ENCODE measurements at places on chromosomes 12 and 14. TPM values are rescaled to one million over a fixed set of nuclear protein-coding genes. Genes with fewer than 3 reads are reported as not detected.

DNA sequence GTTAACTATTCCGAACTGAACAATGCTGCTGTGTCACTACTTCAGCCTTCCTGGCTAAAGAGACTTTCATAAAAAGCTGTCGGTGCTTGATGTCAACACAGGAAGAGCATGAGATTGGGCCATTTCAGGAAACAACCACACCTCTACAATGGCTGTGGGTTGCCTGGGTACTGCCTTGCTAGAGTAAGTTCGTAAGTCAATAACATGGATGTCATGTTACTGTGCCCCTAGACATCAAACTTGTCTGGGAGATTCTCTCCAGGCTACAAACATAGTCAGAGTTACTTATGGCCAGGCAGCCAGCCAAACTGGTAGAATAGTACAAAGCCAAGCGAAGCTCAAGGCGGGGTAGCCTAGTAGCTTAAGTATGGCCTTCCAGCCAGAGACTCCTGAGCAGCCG, 23.1 kb downstream of the MAX start:
- H3K4me1 ChIP-seq, result no peaks in the 10 kb centered on the region
- no peak for DNase-seq
- no peak overlapping the region for H3K4me3 ChIP-seq
- H3K27me3 ChIP-seq, result no peaks in the 10 kb centered on the region
- H3K27ac ChIP-seq, result no peak overlapping the region
- H3K36me3 ChIP-seq, result no peaks in the 10 kb centered on the region

PNP gene
- 46.2 TPM for total RNA-seq

DNA sequence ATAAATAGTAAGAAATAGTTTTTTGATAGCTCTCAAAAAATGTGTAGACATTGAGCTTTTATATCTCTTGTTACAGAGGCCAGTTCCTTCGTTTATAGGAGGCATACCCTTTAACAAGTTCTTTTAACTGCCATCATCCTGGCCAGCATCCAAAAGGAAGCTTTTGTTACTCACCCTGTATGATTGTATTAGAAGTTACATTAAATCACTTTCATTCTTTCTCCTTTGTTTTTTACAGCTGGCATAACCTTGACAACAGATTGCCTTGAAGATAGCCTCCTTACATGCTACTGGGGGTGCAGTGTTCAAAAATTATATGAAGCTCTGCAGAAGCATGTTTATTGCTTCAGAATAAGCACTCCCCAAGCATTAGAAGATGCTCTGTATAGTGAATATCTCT, 20.1 kb downstream of the CGRRF1 start:
- no peak for DNase-seq
- no peaks in the 10 kb centered on the region for H3K4me1 ChIP-seq
- no peaks in the 10 kb centered on the region for H3K27me3 ChIP-seq
- H3K36me3 ChIP-seq, result peaks cover 2% of the 10 kb centered on the region

- no peak overlapping the region for H3K4me3 ChIP-seq
- DNase-seq, result no peak
- no peaks in the 10 kb centered on the region for H3K36me3 ChIP-seq
- H3K4me1 ChIP-seq, result no peaks in the 10 kb centered on the region
- H3K27ac ChIP-seq, result no peak overlapping the region
These were observed 155.6 kb downstream of the ETV6 start for GRCh38 chr12:11805043-11805442.

GPR162 gene
- total RNA-seq, result 16.6 TPM

- no peak for DNase-seq
- no peak overlapping the region for H3K4me3 ChIP-seq
- peaks cover 3% of the 10 kb centered on the region for H3K4me1 ChIP-seq
- no peaks in the 10 kb centered on the region for H3K27me3 ChIP-seq
- no peak overlapping the region for H3K27ac ChIP-seq
These were observed 288.4 kb downstream of the NUAK1 start for GRCh38 chr12:105850103-105850968.

DNA sequence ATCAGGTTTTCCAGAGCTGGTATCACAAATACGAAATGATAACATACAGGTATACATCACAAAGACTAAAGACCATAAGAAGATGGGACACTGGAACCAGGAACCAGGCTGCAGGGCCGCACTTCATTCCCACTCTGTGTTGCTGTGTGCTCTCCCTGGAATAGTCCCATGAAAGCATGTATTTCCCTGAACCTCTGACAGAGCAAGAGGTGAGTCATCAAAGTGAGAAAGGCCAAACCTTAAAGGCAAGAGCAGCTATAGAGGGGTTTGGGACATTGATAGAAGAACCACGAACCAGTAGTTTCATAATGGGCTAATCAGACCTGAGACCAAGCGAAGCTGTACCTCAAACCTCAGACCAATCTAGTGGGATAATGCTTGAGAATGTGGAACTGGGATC, 283.0 kb upstream of the PRKD1 start:
- no peak overlapping the region for H3K27ac ChIP-seq
- H3K4me3 ChIP-seq, result no peak overlapping the region
- no peaks in the 10 kb centered on the region for H3K4me1 ChIP-seq
- no peaks in the 10 kb centered on the region for H3K27me3 ChIP-seq

DNA sequence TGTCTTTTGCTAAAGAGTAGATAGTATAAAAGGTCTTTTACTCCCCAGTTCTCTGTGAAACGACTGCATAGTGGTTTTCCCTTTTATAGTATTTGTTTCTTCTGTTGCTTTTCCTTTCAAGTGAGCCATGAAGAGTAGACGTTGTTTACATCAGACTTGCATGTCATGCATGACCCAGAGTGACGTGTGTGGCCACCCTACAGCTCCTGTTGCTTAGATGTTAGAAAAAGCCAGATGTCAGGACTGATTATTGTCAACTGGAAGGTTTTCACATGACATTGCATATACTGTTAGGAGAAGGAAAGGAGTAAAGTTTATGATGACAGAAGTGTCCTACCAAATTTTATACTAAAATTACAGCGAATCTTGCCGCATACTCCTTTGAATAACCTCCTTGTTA, 1.3 kb upstream of the RD3L start:
- H3K4me3 ChIP-seq, result no peak overlapping the region
- H3K4me1 ChIP-seq, result no peaks in the 10 kb centered on the region
- H3K36me3 ChIP-seq, result no peaks in the 10 kb centered on the region
- DNase-seq, result no peak
- H3K27me3 ChIP-seq, result no peaks in the 10 kb centered on the region
- H3K27ac ChIP-seq, result no peak overlapping the region

DNA sequence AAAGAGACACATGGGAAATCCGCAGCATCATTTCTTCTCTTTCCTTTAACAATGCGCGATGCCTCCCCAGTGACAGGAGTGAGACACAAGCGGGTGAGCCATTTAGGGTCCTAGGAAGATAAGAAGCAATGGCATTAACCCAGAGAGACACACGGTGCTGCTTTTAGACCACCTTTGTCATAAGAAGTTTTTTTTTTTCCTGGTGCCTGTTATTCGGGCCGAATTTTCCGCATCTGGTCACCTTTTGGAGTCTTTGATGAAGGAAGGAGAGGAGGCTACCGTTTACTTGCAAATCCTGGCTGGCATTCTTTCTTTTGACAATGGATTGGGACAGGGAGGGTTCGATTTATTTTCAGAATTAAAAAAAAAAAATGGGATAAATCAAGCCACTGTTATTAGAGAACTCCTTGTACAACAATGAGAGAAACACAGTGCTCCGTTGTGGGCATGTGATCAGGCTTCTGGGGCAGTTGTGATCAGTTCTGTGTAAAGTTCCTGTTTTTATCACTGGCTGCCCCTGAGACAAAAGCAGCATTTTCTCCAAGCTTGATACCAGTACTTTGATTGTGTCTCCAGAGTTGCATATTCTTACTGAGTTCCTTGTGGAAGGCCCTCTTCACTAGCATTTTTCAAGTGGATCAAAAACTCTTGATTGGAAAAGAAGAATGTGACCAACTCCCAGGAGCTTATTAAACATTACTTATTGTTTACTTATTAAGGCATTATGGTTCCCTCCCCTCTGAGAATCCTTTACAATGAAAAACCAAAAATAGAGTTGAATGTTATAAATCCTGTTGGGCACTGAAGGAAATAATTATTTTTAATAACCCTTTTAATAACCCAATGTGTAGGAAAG, 1.1 kb downstream of the DIP2B start:
- H3K27me3 ChIP-seq, result no peaks in the 10 kb centered on the region
- H3K4me3 ChIP-seq, result peak overlapping the region; percentile 76
- H3K27ac ChIP-seq, result no peak overlapping the region

P2RX7 gene
- total RNA-seq, result 12.8 TPM

DNA sequence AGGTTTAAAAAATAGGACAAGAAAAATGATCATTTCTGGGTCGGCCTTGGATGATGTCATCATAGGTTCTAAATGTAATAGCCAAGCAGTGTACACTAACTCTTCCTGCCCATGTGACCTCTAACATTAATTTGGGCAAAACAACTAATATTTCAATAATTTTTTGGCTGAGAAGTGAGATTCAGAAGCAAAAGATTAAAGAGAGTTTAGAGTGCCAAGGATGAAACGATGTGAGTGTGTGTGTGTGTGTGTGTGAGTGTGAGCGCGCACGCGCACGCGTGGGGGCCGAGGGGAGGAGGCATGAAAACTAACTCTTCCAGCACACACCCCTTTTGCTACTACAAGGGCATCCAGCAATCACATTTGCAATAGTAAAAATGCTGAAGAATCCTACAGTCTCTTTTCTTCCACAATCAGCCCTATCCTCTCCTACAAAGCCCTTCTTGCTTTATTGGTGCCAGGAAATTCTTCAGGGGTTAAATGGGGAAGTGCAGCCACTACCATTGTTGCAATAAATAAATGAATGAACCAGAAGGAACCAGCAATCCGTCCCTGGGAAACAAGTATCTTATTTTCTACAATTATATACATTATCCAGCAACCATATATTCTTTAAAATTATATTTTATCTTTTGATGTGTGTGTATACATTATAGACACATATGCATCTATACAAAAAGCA, 52.9 kb downstream of the PEBP1 start:
- no peaks in the 10 kb centered on the region for H3K4me1 ChIP-seq
- H3K36me3 ChIP-seq, result no peaks in the 10 kb centered on the region
- H3K27ac ChIP-seq, result peak overlapping the region; percentile 3

CCDC198 gene
- total RNA-seq, result not detected

LGMN gene
- total RNA-seq, result 164 TPM

DNA sequence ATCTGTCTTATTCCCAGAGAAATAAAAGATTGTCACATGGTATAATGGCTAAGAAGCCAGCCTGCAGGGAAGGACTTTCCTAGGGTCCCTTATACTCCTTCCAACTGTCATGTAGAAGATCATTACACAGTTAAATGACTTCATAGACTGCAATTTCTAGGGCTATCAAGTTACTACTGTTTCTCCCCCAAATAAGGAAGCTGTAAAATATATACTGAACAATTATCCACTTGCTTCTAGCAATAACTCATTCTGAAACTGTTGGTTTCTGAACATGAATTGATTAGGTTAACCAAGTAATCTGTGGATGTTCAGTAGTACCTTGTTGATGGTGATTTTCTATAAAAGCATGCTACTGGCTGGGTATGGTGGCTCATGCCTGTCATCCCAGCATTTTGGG, 44.6 kb downstream of the A2ML1 start:
- H3K36me3 ChIP-seq, result no peaks in the 10 kb centered on the region
- H3K4me1 ChIP-seq, result no peaks in the 10 kb centered on the region
- no peak overlapping the region for H3K4me3 ChIP-seq
- DNase-seq, result no peak
- no peak overlapping the region for H3K27ac ChIP-seq

CACNA2D4 gene
- 9.7 TPM for total RNA-seq

SYCP3 gene
- 0.48 TPM for total RNA-seq

DNA sequence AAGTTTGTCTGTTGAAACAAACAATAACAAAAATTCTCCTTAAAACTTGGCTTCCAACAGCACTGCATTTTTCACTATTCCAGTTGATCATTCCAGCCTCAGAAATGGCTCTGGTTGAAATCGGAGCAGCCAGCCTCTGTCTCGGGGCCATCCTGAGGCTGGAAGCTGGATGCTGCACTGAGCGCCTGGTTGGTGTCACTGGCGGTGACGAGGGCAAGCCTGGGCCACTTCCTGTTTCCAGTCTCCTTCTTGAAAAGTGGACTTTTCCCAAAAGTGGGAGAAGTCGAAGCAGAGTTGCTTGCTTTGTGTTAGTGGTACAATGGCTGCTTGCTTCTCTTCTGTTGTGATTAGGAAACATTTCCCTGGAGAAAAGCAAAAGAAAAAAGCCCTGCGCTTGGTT, 48.7 kb downstream of the CCDC92 start:
- no peak overlapping the region for H3K4me3 ChIP-seq
- H3K36me3 ChIP-seq, result no peaks in the 10 kb centered on the region
- no peak for DNase-seq

TTLL5 gene
- 27.5 TPM for total RNA-seq

PROX2 gene
- not detected for total RNA-seq
